ENCODE measurements at places on chromosomes 4 and X.

DNA sequence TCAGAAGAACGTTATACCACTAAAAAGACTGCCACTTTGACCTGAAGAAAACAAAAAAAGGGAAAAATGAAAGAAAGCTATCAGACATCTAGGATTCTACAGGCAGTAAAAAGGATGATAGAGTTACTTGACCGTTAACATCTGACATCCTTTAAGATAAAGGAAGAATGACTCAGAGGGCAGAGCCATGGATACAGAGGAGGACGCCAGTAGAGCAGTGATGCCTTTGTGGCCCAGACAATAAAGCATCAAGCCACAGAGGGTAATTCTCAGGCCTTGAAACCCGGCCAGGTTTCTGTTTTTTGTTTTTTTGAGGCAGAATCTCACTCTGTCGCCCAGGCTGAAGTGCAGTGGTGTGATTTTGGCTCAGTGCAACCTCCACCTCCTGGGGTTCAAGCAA is 9.5 kb upstream of the BEX1 start:
- DNase-seq = no peak

DNA sequence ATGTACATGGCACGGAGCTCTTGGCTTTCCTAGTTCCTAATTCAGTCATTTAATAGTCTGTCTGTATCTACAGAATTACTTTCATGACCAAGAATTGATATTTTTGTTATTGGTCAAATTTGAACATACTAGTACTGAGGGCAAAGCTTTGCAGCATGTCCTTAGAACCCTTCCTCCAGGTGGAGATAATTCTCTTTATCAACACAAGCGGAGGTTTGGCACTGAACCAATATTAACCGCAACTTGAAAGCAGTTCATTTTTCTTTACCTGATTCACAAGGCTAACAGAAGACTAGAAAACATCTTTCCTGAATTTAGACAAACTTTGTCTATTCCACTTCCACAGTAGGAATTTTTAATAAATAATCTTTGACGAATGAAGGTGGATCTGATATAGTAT is 73.8 kb downstream of the TACR3 start:
- no peak for DNase-seq

- DNase-seq = no peak
Measured at GRCh38 chrX:34560180-34560579, 96.9 kb downstream of the TMEM47 start.

DNA sequence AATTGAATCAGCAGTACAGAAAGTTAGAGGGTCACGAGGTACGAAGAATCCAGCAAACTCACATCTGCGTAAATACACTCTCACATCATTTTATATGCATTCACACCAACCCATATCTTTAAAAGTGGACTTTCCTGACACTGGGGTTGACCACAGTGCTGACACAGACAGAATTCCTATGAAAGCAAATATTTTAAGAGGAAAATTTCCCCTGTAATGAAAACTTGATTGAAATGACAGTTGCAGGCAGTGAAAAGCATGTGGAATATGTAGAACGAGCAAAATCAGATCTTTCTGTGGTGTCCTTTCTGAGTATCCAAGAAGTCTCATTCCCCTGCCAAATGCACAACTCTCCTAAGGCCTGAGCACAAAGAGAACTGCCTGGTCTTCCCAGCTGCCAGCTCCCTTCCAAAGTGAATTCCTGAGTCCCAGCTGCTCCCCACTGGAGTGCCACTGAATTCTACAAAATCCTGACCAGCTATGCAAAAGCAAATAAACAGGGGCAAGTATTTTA is 50.5 kb upstream of the FAM9C start:
- DNase-seq = no peak

- DNase-seq = no peak
Measured at GRCh38 chr4:139028191-139028661, 12.6 kb downstream of the NOCT start.

DNA sequence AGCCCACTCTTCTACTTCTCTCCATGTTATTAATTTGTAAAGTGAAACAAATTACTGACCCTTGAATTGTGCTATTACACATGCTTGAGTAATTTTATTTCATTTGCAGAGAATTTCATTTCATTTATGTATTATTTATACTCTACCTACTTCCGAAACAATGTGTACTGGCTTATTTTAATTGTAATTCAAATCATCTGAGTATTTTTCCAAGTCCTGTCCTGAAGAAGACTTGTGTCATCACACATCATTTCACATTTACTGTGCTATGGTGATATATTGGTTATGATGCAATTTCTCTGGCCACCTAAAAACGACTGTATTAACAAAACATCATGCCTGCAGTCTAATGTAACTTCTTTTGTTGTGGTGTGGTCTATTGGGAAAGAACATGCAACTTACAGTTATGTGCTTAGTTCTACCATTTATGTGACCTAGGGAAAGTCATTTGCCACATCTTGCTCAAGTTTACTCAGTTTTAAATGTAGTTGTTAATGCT is 384.5 kb downstream of the RPA4 start:
- DNase-seq = no peak

GRCh38 chr4:158788516-158788915 is 19.7 kb downstream of the FNIP2 start:
- no peak for DNase-seq

GRCh38 chr4:162406637-162407365 is 243.0 kb upstream of the FSTL5 start:
- DNase-seq = no peak

DNA sequence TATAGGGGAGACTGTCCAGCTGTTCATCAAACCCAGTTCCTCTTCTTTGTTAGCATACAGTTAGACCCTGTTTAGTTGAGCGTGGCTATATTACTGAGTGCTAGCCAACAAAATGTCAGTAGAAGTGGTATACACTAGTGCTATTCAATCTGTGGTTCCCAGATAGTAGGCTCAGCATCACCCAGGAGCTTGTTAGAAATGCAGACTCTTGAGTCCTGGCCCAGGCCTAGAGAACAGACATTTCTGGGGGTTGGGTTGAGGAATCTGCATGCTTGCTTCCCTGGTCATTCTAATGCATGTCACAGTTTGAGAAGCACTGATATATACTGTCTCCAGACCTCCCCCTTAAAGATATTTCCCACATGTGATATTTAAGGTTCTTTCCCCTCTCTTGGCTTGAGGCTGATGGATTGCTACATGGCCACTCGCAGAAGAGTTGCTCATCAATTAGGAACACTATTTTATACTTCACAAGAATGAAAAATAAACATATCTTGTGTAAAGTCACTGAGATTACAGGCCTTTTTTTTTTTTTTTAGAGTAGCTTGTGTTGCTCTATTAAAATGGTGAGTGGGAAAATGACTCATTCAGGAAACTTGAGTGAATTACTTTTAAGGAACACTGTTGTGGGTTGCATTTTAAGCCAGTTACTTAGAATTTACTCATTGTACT is 289.0 kb downstream of the STIM2 start:
- DNase-seq = no peak

DNA sequence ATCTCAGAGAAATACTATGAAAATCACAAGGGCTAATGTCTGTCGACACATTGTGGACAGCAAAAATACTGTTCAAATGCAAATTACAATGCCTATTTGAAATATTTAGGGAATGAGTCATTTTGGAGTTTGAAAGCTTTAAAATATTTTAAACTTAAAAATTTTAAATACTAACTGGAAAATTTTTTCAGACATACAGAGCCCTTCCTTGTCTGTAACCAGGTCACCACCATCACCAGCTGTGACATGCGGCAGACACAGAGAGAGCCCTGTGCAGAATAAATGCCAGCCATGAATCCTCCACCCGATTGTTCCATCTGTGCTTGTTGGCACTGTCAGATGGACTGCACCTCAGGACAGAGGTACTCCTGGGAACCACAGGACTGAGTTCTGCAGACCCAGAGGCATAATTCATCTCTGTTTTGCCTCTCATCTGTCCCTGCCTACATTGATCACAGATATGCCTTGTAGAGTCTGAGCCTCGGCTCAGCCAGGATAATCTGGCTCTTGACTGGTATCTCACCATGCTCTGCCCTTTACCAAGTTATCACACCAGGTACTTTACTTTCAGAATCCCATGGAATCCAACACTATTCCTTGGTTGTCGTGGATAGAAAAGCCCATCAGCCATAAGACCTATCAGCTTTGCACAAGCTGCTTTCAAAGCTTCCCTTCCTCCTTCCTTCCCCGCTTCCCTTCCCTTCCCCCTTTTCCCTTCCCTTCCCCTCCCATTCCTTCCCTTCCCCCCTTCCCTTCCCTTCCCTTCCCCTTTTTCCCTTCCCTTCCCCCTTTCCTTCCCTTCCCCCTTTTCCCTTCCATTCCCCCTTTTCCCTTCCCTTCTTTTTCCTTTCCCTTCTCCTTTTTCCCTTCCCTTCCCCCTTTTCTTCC is 67.2 kb downstream of the TBC1D9 start:
- no peak for DNase-seq

DNA sequence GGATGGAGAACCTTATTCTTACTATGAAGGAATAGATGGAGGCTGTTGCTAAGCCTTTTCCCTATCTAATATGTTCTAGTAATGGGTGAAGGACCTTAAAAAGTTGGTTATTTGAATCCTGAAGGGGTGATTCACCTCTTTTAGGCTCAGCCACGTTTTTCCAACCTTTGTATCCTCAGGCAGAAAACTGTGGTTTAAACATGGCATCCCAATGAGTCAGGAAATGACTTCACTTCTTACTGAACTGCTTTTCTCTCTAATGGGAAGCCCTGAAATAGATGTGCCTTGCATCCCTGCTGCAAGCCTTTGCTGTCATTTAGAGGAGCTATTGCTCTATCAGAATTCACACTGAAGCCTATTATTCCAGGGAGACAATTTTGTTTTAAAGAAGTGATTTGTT is 191.0 kb upstream of the ARX start:
- no peak for DNase-seq

DNA sequence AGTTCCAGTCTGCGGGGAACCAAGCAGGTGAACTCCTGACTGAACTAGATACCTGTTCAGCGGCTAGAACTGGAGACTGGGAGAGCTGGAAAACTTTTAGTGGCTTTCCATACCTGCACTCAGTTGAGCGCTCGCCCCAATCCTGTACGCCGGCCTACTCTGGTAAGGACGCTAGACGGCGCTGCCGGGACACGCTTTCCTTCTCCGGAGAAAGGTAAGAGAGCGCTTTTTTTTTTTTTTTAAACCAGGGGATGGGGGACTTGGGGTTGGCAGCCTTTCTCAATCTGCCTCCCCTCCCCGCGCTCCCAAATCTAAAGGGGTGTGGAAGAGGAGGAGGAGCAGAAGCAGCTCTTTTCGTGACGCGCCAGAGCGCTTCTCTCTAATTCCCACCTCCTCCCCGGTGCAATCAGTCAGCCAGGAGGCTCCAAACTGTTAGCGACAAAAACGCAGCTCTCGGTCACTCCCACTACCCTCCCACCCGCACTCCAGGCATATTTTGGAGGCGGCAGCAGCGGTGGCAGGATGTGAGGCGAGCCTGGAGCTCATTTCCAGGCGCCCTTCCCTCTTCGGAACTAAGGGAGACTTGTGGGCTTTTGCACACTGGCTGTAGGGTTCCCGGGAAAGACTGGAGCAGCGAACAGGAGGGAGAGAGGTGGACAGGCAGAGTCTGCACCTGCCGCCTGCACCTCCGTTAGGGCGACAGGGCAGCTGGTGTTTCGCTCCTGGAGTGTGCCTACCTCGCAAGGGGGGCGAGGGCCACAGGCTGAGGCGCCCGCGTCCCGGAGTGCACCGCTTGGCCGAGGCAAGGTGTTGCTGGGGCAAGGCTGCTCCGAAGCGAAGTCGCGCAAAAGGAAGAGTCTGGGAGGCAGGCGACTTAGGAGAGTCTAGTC is at the start of gene IL1RAPL2:
Gene IL1RAPL2 (plus strand): TSS at position 409 of the 890 bp plus-strand sequence.
- no peak for DNase-seq

- DNase-seq = no peak
Measured at GRCh38 chr4:15751153-15751552, 27.0 kb upstream of the CD38 start.

DNA sequence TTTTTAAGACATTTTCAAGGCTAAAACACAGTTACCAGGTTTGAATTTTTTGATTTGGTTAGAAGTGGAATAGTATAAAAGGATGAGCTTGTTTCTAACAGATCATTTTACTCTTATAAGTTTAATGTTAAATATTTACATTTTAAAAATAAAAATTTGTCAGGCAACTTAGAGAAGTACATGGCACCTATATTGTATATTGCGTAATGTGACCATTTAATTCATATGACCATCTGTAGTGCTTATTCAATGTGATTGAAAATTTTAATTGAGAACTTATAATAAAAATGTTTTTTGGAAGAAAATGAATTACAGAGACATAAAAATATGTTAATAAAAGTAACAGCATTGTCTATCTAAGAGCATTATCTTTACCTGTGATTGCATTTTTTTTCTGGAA is 1632.4 kb downstream of the RPA4 start:
- no peak for DNase-seq

GRCh38 chr4:7309636-7310390 is 117.5 kb downstream of the SORCS2 start:
- DNase-seq = no peak

GRCh38 chr4:48902266-48902665 is 4.3 kb downstream of the OCIAD2 start:
- no peak for DNase-seq

GRCh38 chrX:103729015-103729414 is 18.3 kb downstream of the TMEM31 start:
- no peak for DNase-seq

DNA sequence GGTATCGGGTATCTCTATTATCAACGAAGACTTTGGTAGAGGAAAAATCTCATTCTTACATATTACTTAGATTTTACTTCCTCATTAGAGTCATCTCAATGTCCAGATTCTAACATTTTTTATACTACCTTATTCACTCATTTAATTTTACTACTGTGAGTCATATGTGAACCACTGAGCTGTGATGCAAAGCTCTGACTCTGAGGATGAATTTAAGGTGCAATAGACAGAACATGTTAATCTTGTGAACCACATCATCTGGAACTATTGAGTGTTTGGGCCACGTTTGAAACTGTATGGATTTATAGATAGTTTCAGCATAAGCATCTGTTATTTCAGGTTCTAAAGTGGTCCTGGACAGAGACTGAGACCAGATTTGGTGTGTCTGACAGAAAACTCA is 78.4 kb downstream of the PWWP3B start:
- DNase-seq = no peak

- peak; percentile 56 for DNase-seq
Measured at GRCh38 chr4:56301181-56301996, 85.9 kb downstream of the AASDH start.

- DNase-seq = no peak
Measured at GRCh38 chr4:72374159-72374558, 194.9 kb downstream of the ADAMTS3 start.

- DNase-seq = no peak
Measured at GRCh38 chrX:150438165-150438564, 75.0 kb downstream of the MAMLD1 start.

DNA sequence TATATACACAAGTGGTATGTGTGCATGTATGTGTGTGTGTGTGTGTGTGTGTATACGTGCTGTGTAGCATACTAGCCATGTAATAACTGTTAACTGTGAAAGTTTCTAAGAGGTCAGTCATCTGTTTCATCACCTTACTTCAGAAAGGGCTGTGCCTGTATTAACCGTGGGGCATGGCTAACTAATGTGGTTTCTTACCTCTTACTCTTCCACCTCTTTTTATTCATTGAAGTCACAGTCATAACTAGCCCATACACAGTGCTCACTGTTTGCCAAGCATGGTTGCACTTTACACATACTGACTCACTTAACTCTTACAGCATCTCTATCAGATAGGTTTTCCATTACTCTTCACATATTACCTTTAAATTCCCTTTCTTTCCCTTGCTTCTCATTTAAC is 23.7 kb upstream of the LRAT start:
- DNase-seq = no peak
